ENCODE measurements at places on chromosomes 11 and 22.

DNA sequence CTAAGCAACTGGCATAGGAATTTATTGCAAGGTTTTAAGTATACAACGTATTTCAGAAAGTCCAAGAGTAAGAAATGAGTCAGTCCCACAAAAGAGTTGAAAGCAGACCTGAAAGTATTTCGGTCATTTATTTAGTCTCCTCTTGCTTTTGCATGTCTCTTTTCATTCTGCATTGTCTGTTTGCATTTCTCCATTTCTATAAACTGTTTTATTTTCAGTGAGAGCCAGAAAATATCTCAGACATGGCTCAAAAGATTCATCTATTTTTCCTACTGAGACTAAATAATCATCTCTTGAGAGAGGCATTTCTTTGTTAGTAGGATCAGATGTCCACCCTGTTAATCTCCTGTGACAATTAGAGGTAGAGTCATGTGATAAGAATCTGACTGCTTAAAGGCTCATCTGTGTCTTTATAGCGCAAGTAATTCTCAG is 219.1 kb upstream of the CCDC179 start:
- DNase-seq = no peak

GRCh38 chr11:63907063-63907462 is 9.9 kb downstream of the RCOR2 start:
- no peak for DNase-seq

DNA sequence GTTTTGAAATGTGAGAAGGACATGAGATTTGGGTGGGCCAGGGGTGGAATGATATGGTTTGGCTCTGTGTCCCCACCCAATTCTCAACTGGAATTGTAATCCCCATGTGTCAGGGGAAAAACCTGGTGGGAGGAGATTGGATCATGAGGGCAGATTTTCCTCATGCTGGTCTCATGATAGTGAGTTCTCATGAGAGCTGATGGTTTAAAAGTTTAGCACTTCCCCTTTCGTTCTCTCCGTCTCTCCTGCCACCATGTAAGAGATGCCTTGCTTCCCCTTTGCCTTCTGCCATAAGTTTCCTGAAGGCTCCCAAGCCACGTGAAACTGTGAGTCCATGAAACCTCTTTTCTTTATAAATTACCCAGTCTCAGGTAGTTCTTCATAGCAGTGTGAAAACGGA is 113.5 kb downstream of the FCHSD2 start:
- DNase-seq = no peak

DNA sequence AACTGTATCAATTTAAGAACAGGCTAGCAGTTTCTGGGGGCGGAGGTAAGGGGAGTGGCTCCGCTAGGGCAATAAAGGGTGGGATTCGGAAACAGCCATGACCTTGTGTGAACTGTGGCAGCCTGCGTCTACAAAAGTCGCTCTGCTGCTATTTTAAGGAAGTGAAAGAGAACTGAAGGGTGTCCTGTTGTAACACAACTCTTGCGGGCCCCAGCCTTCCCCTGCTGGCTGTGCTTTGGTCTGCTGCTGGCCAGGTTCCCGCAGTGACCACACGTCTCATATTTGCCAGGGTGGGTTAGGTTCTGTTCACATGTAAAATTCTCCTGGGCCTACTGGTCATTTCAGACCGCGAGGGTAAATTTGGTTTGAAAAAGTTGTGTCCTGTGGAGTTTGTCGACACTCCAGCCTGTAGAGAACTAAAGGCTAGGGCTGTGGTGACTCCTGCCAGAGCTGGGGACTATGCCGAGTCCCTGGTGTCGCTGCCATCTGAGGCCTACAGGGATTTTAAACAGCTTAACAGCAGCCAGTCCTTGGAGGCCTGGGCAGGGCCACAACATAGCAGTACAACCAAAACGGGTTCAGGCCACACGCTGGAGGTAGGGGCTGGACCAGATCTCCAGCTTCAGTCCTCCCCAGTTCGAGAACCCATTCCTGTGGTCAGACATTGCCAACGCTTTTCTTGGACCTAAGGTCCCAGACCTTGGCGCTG is 1.1 kb upstream of the PPFIBP2 start:
- peak; percentile 75 for DNase-seq

GRCh38 chr11:133723056-133723455 is 122.3 kb downstream of the SPATA19 start:
- DNase-seq = no peak
